ENCODE measurements at places on chromosomes 2 and 18. TPM values are rescaled to one million over a fixed set of nuclear protein-coding genes. Genes with fewer than 3 reads are reported as not detected.
A peak's percentile ranks its signal among the peaks of the same experiment; 100 is the strongest.

The KCNK3 gene
- not detected for total RNA-seq

GRCh38 chr2:63658176-63658968, 69.6 kb downstream of the MDH1 start:
- peaks cover 1% of the 10 kb centered on the region for H3K4me1 ChIP-seq
- peaks cover 18% of the 10 kb centered on the region for H3K27me3 ChIP-seq
- DNase-seq, result no peak
- no peak overlapping the region for H3K27ac ChIP-seq
- no peaks in the 10 kb centered on the region for H3K36me3 ChIP-seq
- no peak overlapping the region for H3K4me3 ChIP-seq

The TP53I3 gene
- total RNA-seq, result 0.94 TPM

- peaks cover 8% of the 10 kb centered on the region for H3K36me3 ChIP-seq
- H3K4me1 ChIP-seq, result no peaks in the 10 kb centered on the region
- no peak overlapping the region for H3K27ac ChIP-seq
- no peaks in the 10 kb centered on the region for H3K27me3 ChIP-seq
Observed at GRCh38 chr2:239105234-239105633, 257.3 kb downstream of the TWIST2 start.

- H3K4me3 ChIP-seq, result no peak overlapping the region
- H3K4me1 ChIP-seq, result no peaks in the 10 kb centered on the region
- no peaks in the 10 kb centered on the region for H3K36me3 ChIP-seq
- H3K27ac ChIP-seq, result no peak overlapping the region
- no peak for DNase-seq
Observed at GRCh38 chr2:211760103-211760502, 778.5 kb downstream of the ERBB4 start.

GRCh38 chr2:88692187-88692586, 714 bp downstream of the RPIA start:
- H3K27ac ChIP-seq, result peak overlapping the region; percentile 55
- H3K27me3 ChIP-seq, result no peaks in the 10 kb centered on the region
- H3K4me3 ChIP-seq, result peak overlapping the region; percentile 91
- peak; percentile 54 for DNase-seq
- peaks cover 3% of the 10 kb centered on the region for H3K36me3 ChIP-seq
